ENCODE measurements at places on chromosomes 1 and 21. TPM values are rescaled to one million over a fixed set of nuclear protein-coding genes. Genes with fewer than 3 reads are reported as not detected.

GRCh38 chr1:173903827-173904531 lies 13.1 kb downstream of the SERPINC1 start:
- H3K36me3 ChIP-seq: no peaks in the 10 kb centered on the region
- no peak overlapping the region for H3K27ac ChIP-seq
- no peaks in the 10 kb centered on the region for H3K27me3 ChIP-seq
- H3K4me3 ChIP-seq: no peak overlapping the region

DNA sequence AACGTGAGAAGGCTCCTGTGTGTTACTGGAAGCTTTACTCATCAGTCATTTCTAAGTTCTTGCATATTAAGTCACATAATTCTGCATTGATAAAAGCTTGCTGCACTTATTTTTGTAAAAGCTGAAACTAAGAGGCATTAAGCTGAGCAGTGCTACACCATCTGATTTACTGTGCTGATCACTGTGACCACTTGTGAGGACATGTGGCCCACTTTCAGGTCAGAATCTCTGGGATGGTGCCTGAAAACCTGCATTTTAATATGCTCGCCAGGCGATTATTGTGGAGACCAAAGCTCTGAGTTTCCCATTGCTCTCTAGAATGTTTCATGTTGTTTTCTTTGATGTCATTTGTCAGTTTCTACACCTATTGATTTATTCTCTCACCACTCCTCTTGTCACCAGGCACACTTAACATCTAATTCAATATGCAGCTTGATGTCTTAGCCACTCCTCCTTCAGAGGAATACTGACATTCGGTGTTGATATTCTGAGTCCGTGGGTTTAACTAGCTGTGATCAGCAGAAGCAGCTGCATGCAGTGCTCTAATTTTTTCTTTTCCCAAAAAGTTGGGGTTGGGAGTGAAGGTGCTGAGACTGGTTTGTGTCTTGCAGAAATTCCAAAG lies 85.3 kb downstream of the RAVER2 start:
- H3K27me3 ChIP-seq: no peaks in the 10 kb centered on the region
- no peak overlapping the region for H3K4me3 ChIP-seq
- no peaks in the 10 kb centered on the region for H3K36me3 ChIP-seq
- H3K27ac ChIP-seq: no peak overlapping the region

DNA sequence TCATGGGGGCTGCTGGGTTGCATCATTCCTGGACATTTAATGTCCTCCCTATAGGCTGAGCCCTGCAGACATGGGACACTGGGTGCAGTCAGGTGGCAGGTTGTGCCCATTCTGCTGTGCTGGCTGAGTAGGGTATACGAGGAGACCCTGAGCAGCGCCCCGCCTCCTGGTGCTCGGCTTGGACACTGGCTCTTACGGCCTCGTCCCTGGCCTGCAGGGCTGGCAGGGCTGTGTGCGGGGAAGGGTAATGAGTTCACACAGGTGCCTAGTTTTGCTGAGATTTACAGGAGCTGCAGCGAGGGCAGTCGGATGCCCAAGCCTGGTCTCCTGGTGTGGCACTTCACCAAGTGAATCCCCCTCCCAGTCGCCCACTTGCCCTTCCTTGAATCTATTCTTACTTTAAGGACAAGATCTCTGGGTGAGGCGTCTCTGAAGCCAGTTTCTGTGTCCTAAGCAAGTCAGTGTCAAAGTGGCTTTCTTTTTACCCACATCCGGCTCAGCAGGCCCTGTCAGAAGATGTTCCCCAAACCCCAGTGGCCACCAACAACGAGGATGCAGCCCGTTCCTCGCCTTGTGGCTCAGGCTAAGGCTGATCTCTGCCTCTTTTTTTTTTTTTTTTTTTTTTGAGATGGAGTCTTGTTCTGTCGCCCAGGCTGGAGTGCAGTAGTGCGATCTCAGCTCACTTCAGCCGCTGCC lies 73.2 kb downstream of the MAN1C1 start:
- H3K27me3 ChIP-seq: no peaks in the 10 kb centered on the region
- no peaks in the 10 kb centered on the region for H3K36me3 ChIP-seq
- no peak overlapping the region for H3K4me3 ChIP-seq

- H3K36me3 ChIP-seq: no peaks in the 10 kb centered on the region
- H3K27ac ChIP-seq: peak overlapping the region; percentile 81
- peaks cover 21% of the 10 kb centered on the region for H3K4me1 ChIP-seq
- H3K4me3 ChIP-seq: no peak overlapping the region
- peak; percentile 88 for DNase-seq
These were observed 120.6 kb downstream of the SPSB1 start for GRCh38 chr1:9413071-9413876.

The HEYL gene
- 10.9 TPM for total RNA-seq

Data from hepatocyte (in vitro differentiated cells).